ENCODE measurements at places on chromosomes 5 and 9.

DNA sequence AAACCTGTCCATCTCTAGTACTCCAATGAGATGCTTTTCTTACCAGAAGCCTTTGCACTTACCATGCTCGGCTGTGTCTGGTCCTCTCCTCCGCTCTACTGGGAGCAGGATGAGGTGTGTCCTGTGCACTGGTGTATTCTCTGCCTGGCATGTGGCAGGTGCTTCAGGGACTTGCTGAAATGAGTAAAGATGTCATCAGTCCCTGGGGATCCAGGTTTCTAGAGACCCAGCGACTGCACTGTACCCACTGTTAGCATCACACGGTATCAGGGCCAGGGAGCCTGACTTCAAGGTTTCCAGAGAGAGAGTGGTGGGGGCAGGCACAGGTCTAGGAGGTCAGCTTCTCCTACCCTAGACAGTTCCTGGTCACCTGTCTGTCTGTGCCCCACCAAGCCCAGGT, 10.5 kb downstream of the PTTG1 start:
- no peak for DNase-seq

- DNase-seq: no peak
Measured at GRCh38 chr9:98491231-98491651, 217.5 kb downstream of the GABBR2 start.

- DNase-seq: no peak
Measured at GRCh38 chr5:105163547-105163946, 1601.0 kb upstream of the NUDT12 start.

DNA sequence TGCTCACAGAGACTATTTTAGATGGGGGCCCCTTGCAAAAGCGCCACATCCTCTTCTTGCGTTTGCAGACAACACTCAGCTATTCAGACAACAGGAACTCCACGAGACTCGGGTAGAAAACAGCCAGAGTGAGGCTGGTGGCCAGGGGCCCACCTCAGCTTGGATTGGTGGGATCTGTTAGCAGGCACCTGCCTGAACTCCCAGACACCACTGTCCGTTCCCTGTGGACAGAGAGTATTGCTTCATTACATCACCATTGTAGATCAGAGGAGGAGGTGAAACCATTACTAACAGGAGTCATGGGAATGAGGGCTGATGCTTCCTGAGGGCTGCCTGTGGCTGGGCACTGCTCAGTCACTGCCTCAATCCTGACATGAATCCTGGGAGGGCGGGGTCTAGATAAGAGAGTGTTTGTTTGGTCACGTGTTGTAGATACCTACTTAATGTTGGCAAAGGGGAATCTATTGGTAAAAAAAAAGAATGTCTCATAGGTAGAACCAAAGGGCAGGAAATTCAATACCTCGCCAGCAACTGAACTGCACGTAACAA, 4.4 kb upstream of the RAPGEF1 start:
- no peak for DNase-seq

- DNase-seq: no peak
Measured at GRCh38 chr5:74166064-74166463, 474.5 kb downstream of the ENC1 start.

Data from CD4-positive, alpha-beta memory T cell (primary cell).